ENCODE measurements at places on chromosomes 2 and 18.
A peak's percentile ranks its signal among the peaks of the same experiment; 100 is the strongest.

DNA sequence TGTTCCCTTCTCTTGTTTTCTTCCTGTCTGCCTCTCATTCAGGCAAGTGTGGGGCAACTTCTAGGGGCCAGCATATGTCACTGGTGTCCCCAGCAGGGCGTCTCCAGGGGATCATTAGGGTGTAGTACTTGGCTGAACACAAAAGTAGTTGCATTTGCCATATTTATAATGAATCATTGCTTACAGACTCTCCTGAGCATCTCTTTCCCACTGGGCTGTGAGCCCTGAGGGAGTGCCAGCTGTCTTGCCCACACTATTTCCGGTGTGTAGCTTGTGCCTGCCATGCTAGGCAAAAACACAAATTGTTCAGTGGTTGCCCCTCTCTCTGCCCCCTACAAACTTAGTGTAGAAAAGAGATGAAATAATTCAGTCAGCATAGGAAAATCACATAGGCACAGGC lies 40.8 kb upstream of the SCLY start:
- DNase-seq, result no peak

- no peak for DNase-seq
Observed at GRCh38 chr2:60118061-60118460, 435.4 kb downstream of the BCL11A start.

DNA sequence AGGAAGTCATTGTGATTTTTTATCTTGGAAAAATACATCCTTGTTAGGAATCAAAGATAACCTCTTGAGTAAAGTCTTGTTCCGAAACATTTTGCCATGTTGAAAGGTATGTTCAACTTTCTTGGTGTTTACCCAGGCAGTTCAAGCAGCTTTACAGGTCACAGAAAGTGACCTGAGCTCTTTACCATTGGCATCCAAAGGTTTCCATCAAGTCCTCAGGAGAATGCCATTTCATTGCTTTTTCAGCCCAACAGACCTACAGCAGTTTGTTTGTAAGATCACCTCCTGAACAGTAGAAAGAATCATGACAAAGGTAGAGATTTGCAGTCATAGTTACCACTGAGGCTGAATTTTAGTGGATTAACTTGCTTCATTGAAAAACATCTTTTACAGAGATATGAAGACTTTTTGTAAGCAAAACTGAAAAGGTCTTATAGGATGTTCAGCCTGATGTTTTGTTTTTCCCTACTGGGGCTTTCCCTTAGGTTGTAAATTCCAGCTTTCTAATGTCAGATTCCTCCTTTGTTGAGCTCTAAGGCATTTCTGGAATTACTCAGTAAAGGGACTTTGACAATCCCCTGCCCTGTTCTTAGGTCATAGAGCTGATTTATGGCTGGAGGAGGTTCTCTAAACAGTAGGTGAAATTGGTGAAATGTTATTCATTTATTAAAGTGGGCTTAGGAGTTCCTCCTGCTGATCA lies 236.8 kb upstream of the RBMS1 start:
- DNase-seq, result no peak

DNA sequence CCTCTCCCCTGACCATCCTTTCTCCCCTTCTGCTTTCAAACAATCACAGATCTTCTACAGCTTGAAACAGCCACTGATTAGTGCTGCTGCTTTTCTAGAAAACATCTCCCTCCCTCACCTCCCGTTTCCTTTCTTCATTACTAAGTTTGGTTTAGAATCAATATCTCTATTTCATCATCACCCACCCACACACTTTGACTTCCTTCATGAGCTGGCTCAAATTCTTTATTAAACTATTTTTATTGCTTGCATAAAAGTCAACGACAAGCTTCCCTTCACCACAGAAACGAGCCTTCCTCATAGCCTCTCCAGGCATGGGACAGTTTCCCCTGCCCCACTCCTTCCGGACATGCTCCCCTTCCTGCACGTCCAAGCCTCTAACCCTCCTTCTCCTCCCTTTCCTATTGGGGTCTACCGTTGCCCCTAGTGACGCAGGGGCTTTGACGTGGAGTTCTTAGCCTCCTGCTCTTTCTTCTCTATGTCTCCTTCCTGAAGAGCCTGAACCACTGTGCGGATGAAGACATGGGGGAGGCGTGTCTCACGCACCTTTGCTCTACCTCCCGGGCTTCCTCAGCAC lies 172.0 kb downstream of the AFF3 start:
- no peak for DNase-seq

- DNase-seq, result peak; percentile 36
Observed at GRCh38 chr2:20135631-20136050, 84.2 kb upstream of the LAPTM4A start.

- no peak for DNase-seq
Observed at GRCh38 chr2:36013064-36013463, 342.5 kb upstream of the CRIM1 start.

GRCh38 chr18:40957533-40958070 lies 997.4 kb upstream of the PIK3C3 start:
- no peak for DNase-seq

DNA sequence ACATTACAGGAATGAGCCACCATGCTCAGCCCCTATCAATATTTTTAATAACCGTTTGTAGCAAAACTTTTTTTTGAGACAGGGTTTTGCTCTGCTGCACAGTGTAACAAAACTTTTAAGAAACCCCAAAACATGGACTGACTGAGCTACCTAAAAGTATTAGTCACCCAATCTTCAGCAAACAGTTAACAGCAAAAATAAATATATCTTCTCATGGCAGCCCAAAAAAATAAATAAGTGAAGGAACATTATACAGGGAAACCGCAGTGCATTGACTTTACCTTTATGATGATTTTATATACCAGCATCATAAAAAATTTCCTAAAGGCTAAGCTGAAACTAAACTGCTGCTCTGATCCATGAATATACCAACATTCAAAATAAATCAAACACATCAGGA lies 424.6 kb downstream of the METTL4 start:
- DNase-seq, result no peak

GRCh38 chr2:151363709-151364108 lies 6.3 kb downstream of the TNFAIP6 start:
- DNase-seq, result peak; percentile 8

- peak; percentile 23 for DNase-seq
Observed at GRCh38 chr2:42569116-42569711, 782 bp downstream of the MTA3 start.

DNA sequence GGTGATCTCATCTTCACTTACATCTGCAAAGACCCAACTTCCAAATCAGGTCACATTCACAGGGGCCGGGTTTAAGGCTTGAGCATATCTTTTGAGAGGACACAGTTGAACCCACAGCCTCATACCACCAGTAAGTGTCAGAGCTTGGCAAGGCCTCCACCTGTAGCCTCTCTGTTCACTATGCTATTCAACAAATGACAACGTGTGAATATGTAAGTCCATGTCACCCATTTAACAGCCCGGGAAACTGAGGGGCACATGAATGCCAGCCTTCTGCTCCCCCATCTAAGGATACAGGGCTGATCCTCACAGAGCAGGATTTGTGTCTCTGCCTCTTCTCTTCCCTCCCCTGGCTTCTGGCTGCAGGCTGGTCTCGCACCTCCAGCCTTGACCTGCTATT lies 3.5 kb upstream of the KCNF1 start:
- DNase-seq, result no peak

DNA sequence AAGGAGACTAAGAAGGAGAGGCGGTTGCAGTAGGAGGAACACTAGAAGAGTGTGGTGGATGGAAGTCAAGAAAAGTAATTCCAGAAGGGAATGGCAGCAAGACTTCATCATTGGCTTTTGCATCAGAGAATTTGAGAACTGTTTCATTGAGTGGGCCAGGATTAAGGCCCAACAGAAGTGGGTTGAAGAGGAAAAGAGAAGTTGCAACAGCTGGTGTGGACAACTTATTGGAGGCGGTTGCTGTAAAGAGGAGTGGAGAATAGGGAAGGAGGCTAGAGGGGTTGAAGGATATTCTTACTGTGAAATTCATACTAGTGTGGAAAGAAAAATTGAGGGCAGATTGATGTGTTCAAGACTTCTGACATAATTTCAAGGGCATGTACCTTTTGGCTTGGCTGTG lies 168.7 kb upstream of the FN1 start:
- DNase-seq, result no peak

- DNase-seq, result no peak
Observed at GRCh38 chr18:45521136-45521535, 94.1 kb upstream of the SLC14A2 start.

GRCh38 chr2:128166746-128167353 lies 75.8 kb downstream of the UGGT1 start:
- no peak for DNase-seq

DNA sequence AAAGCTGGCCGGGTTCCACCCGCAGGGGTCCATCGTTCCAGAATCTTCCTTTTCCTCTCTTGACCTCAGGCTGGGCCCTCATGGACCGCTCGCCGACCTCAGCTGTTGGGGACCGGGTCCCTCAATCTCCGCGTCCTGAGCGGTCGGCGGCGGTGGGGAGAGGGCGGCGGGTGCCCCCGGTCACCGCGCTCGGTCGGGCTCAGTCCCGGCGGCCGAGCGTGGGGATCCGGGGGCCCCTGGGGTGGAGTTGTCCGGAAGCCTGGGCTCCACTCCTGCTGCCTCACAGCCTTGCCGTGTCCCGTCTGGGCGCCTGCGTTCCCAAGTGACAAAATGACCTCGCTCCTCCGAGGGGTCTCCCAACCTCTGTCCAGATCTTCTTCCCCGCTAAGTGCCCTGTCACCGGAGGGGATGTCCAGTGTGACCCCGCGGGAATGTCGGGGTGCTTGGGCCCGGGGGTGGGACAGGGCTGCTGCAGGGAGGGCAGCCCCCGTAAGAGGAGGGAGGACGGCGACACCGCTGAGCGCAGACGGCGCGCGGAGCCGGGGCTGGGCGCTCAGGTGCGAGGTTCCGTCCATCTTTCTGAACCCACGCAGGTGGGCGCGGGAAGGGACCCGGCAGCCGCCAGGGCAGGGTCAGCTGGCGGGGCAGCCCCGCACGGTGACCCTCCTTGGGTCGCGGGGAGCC lies 16.0 kb upstream of the E2F6 start:
- DNase-seq, result no peak

GRCh38 chr2:166518634-166519390 lies 24.8 kb upstream of the SCN7A start:
- DNase-seq, result no peak

DNA sequence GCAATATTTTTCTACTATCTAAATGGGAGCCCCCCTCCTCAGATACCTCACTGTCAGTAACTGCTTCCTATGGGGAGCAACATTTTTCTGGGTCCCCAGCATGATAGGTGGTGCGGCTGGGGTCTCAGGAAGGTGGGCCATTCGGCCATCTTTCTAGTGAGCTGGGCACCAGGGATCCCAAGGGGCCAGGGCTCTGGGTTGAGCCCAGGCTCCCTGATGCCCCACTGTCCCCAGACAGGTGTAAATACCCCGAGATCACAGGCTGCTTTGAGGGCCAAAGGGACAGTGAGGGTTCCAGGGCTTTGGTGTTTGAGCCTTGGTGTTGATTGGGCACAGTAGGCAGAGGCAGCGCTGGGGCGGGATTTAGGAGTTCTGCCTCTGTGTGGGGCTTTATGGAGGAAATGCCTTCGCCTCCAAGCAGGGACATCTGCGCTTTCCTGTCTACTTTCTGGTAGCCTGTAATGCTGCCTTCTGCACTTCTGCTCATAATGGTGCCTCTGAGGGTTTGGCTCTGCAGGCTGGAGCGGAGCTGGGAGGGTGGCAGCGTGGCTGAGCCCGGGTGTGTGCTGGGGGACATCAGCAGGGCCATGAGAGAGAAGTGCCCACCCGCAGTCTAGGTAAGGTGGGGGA lies 5.3 kb downstream of the ITM2C start:
- DNase-seq, result no peak

DNA sequence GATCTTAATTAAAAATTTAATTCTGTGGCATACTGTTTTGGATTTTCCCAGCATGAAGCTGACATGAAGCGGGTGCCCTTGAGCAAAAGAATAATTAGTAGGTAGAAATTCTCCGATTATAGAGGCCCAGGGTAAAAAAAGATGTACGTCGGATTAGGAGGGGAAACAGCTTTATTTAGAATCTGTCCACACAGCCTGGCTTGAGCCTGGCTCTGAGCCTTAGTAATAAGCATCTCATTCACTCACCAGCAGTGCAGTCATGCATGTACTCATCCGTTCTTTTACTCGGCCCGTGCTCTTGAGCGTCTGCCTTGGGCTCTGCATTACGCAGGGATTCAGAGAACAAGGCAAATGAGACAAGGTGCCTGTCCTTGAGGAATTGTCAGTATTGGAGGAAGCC lies 219.3 kb downstream of the AGAP1 start:
- DNase-seq, result no peak

DNA sequence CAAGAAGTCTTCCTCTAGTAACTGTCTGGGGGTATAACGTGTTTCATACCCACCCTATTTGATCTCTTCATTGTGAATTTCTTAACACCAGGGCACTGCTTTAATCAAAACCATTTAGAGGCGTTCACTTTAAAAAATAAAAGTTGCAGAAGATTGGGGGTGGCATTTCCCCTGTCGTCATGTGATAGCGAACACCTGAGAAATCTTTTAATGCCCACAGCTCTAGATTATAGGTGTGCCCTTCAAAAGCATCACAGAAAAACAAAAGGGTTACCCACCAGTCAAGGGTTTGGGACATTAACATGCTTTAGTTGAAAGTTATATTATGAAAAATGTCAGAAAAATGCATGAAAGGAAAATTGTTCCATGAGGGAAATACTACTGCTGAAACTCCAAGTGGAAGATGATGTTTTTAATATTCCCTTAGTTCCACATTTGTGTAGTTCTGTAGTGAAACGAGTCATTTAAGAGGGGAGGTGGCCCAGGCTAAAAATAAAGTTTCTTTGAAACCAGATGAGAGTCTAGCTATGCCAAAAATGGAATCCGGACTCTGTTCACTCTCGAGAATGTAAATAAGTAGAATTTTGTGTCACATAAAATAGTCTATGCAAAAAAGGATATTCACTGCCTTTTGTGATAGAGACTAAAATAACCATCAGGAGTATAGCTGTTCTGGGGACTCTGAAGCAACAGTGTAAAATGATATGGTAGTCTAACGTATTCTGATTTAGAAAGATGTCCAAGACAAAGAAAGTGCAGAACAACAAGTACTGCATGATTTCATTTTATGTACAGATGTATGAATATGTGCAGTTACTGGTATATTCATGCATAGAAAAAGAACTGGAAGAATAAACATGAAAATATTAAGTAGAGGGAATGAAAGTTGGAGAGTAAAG lies 95.3 kb downstream of the TMEM247 start:
- no peak for DNase-seq

DNA sequence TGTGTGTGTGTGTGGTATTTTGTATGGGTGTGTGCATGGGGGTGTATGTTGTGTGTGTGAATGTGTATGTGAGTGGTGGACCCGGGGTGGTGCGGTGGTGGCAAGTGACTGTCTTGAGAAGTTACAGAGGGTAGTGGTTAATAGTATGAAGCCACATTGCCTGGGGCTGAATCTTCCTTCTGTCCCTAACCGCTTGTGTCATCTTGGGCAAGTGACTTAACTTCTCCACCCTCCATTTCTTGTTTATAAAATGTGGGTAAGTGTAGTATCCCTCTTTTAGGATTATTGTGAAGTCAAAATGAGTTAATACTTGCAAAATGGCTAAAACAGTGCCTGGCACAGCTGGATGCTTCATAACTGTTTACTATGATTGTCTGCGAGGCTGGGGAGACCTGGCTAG lies 63.5 kb downstream of the MYCN start:
- no peak for DNase-seq

- no peak for DNase-seq
Observed at GRCh38 chr2:179655627-179656026, 205.8 kb downstream of the ZNF385B start.

All from heart left ventricle (tissue), 16 donors.